Breast epithelium (tissue), 4 donors: ENCODE measurements at places on chromosomes 16 and 17. TPM values are rescaled to one million over a fixed set of nuclear protein-coding genes. Genes with fewer than 3 reads are reported as not detected.

DNA sequence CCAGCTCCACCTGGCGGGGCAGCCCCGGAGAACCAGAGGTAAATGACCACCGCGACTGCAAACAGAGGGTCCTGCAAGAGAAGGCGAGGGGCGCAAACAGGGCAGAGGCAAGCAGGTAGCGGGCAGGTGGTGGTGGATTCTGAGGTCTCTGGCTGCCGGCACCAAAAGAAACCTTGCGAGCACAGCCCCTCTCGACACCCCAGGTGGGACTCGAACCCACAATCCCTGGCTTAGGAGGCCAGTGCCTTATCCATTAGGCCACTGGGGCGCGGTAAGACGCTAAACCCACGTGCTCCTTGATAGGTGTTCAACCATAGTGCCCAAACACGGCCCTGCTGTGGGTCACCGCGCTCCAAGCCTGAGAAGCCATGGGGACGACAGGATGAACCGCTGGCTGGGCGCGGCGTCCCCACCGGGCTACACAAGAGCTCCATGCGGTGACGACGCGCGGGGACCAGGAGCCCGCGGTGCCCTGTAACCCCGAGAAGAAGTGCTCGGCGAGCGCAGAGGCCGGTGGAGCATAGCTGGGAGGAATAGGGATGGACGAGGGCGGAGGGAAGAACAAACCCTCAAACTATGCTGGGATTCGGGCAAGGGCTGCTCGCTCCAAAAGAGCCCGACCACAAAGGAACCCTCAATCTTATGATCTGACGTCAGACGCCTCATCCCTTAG is 12.4 kb downstream of the ATP5PD start:
- peak; percentile 90 for DNase-seq

DNA sequence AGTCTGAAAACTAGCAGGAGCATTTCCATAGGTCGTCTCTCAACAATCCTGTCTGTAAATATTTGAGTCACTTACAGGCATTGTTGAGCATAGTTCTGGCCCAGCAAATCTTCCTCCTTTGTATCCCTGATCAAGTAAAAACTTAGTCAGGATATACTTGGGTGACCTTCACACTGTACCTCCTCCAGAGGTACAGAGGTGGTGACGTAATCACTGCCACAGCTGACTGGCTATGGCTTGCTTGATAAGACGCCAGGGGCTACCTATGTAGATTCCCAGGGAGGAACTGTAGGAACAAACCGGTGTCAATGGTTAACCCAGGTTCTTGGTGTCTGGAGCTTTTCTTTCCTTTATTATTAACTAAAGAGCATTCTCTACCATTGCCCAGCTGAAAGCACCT is at the start of gene KCNJ16:
KCNJ16 (plus strand) TSS at position 270 of the 400 bp plus-strand sequence. CDS start 56,863 bp downstream, outside the sequence.
- no peak for DNase-seq

EPN3 gene
- total RNA-seq: not detected

- DNase-seq: no peak
Observed at GRCh38 chr16:80689487-80689886, 114.9 kb downstream of the CDYL2 start.

- no peak for DNase-seq
Observed at GRCh38 chr16:31899505-31899904, 25.9 kb downstream of the ZNF267 start.

DNA sequence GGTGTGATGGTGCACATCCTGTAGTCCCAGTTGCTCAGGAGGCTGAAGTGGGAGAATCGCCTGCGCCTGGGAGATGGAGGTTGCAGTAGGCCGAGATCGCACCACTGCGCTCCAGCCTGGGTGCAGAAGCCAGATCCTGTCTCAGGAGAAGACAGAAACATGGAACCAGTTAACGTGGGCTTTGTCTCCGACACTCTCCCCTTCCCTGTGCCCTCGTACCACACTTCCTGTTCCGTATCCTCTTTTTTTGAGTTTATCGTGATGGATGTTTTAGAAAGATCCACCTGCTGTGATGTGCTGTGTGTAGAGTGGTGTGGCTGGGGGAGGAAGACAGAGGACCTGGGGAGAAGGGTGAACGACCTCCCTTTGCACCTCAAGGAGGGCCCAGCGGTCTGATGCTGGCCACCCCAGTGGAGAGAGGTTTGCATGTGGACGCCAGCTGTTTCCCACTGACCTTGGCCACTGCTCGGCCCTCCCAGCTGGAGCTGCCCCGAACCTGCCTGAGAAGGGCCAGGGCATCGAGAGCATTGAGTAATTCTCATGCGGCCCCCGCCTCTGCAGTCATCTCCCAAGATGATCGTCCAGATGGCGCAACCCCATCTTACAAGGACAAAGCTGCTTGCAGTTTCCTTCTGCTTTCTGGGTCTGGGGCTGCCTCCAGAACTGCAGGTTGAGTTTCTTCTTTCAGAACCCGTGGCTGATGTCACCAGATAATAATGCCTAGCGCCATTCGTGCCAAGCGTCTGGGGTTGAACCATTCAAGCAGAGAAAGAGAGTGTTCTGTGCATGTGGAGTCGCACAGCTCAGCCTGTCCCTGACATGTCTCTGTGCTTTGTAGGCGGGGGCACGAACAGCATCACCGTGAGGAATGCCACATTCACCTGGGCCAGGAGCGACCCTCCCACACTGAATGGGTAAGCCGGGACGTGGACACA is 126.3 kb downstream of the ABCC1 start:
- no peak for DNase-seq

DNA sequence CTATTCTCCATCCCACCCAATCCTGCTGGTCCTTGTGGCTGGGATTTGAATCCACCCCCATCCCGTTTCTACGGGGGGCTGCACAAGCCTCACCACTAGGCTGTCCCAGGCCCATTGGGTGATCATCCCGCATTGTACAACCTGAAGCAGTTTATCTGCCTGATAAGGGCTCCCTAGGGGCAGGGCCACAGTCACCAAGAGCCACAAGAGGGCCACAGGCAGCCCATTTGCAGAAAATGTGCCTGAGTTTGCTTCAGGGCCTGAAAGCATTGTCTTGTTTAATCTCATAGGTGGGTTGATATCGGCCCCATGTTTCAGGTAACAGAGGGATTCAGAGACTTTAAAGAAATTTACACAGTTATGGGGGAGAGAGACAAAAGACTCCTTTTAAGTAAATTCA is 245.0 kb downstream of the CPPED1 start:
- no peak for DNase-seq

ACE gene
- 9.1 TPM for total RNA-seq
